Hepatic stellate cell (primary cell): ENCODE measurements at places on chromosomes 2 and 18.
A peak's percentile ranks its signal among the peaks of the same experiment; 100 is the strongest.

- DNase-seq: peak; percentile 100
Observed at GRCh38 chr2:27050996-27051901, at the start of gene AGBL5. Gene AGBL5, plus strand, starts transcription at chr2:27051668. Its CDS starts 1,291 bp downstream, at chr2:27052959.

- DNase-seq: no peak
Observed at GRCh38 chr2:200337621-200338020, 31.1 kb downstream of the SPATS2L start.

GRCh38 chr18:48663931-48664847 lies 125.4 kb downstream of the CTIF start:
- DNase-seq: peak; percentile 79

DNA sequence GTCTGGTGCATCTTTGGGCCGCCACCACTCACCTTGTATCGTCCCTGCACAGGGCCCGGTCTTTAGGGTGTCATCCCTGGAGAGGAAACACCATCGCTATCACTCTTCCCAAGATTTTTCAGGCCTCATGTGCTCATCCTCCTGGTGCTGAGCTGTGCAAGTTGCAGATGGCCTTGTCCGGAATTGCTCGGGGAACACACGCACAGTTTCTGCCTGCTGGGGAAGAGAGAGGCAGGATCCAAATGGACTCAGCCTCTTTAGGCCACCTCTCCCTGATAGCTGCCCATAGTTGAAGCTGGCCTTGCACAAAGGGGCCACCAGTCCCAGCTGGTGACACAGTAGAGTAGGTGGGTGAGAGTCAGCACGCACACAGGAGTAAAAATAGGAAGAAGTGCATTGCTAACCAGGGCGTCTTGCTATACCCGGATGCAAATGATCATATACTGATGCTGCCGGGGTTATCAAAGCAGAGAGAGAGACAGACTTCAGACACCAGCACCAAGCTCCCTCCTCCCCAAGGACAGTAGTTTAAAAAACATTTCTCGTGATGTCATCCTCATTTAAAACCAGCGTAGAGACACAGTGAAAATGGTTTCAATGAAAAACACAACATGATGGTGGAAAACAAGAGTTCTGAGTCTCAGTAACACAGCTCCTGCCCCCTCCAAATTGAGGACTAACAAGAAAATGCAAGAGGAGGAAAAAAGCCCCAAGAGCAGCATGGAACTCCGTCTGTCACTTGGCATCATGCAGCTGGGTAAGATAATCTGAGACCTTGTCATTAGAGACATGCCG lies 147.5 kb upstream of the NCK2 start:
- DNase-seq: no peak

- DNase-seq: no peak
Observed at GRCh38 chr2:62158444-62159121, 37.3 kb upstream of the B3GNT2 start.
